ENCODE measurements at places on chromosomes 6 and 20.

DNA sequence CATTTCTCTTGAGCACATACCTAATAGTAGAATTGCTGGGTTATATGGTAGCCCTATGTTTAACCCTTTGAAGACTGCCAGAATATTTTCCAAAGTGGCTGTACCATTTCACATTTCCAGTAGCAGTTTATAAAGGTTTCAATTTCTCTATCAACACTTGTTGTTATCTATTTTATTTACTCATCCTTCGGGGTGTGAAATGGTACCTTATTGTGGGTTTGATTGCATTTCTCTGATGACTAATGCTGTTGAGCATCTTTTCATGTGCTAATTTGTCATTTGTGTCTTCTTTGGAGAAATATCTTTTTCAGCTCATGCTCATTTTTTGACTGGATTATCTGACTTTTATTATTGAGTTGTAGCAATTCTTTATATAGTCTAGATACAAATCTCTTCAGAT lies 5.4 kb downstream of the ENPP4 start:
- no peak for DNase-seq

DNA sequence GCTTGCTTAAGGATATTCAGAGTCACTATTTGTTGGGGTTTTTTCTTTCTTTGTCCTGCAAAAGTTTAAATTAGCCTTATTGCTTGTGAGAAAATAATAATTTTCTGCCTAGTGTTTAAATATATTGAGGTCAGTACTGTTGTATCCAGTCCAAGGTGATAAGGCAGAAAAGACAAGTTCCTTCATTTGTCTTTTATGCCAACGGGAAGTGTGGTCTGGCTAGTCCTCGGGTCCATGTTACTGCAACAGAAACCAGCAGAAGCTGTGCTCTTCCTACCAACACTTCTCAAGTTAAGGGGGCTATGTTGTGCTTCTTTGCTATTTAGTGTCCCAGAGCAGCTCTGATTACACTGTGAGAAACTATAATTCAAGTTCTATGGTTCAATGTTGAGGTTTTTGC lies 301.1 kb downstream of the TBC1D7 start:
- DNase-seq, result no peak

DNA sequence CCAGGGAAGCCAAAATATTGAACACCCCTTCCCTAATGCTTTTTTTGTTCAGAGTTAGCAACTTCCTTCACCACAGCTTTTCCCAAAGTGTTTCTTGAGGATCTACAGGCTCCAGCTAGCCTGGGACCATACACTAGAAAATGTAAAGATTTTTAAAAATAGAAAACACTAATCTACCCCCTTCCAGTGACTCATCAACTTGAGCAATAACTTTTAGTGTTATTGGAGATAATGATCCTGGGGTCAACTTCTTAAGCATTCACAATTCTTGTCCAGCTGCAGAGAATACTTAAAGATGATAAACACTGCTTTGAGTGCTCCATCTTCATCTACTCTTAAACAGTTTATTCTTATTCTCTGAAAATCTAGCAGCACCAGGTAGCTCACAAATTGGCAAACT lies 131.6 kb downstream of the COL9A1 start:
- no peak for DNase-seq

GRCh38 chr6:20038410-20039204 lies 173.7 kb downstream of the MBOAT1 start:
- no peak for DNase-seq

- no peak for DNase-seq
Observed at GRCh38 chr6:20160541-20161283, 51.6 kb downstream of the MBOAT1 start.

- no peak for DNase-seq
Observed at GRCh38 chr6:103405321-103405720, 1454.4 kb downstream of the HACE1 start.

- DNase-seq, result no peak
Observed at GRCh38 chr6:104126315-104127005, 733.3 kb downstream of the HACE1 start.

- no peak for DNase-seq
Observed at GRCh38 chr20:61638802-61639585, 386.9 kb downstream of the CDH4 start.

DNA sequence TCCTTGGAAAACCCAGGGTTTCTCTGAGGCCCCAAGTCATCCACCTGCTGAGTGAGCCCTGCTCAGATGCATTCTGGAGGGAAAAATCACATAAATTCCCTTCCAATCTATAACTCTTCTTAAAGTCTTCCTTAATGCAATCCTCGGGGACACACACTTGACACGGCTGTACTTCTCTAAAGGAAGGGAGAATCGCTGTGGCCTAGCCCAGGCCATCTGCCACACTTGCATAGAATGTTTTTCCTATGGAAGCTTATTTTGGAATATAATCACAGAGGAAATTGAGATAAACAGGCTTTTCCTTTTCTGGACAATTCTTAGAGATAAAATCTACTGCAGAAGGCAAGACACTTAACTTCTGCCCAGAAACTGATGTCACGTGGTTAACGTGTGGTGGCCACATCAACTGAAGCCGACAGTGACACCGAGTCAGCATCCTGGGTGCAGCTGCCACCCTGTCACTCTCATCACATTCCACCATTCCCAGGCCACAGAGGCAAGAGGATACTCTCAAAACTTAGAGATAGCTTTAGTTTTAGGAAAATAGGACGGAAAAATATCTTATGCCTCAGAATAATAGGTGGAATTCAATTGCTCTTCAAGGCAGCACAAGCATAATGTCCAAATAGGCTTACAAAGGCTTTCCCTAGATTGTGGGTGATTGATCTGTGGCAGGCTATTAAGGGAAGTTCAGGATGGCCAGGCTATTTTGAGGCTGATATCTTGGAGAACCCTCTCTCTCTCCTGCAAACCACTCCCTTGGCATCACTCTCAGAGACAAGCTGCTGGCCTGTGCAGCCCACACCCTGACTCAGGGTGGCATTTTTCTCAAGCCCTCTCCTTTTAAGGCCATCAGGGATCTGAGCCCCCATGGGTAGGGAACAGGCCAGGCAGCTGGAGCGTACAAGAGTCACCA lies 29.6 kb downstream of the PSMB1 start:
- DNase-seq, result no peak

DNA sequence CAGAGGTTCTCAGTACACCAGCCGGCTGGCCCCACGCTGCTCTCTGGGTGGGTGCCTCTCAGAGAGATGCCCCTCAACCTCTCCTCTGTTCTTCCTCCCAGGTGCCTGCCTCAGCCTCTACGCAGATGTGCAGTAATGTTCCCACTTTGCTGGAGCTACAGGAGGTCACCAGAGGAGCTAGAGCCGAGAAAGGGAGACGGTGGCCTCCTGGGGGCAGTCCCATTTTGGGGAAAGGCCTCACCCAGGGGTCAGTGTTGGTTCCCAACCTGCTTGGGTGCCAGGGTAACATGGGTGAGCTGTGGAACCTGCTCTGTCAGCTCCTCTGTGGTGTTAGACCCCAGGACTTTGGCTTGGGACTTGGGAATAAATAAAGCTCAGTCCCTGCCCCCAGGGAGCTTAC lies 145.3 kb upstream of the MLN start:
- DNase-seq, result no peak

- no peak for DNase-seq
Observed at GRCh38 chr20:61810738-61811135, 254.9 kb downstream of the TAF4 start.

DNA sequence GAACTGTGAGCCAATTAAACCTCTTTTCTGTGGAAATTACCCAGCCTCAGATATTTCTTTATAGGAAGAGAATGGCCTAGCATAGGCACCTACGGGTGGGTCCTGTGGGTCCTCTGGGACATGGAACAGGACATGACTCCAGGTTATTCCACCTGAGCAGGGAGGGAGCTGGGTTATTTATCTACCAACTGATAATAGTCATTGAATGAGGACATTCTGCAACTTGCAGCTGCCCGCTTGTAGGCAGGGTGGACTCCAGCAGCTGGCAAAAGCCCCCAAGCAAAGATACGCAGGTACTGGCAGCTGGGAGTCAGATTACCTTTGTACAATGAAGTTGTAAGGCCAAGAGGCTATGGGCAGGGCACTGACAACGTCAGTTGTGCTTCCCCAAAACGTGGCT lies 1.4 kb upstream of the BANF2 start:
- DNase-seq, result no peak

DNA sequence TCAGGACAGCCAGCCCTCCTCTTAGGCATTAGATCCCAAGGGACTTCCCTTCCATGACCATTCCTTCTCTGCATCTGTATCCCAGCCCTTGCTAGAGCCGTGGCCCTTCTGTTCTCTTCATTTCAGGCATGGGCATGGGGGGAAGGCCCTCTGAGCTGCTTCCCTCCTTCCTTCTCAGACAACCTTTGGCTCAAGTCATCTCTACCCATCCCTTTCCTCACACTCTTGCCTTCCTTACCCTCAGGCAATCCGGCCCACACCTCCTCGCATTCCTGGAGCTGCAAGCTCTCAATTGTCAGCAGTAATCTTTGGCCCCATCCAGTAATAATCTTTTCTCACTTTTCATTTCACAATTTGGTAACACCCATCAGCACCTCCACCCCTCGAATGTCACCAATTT lies 426.9 kb upstream of the JARID2 start:
- DNase-seq, result no peak

- DNase-seq, result no peak
Observed at GRCh38 chr20:22841846-22842245, 193.3 kb upstream of the SSTR4 start.

GRCh38 chr20:14829906-14830305 lies 492.5 kb upstream of the FLRT3 start:
- no peak for DNase-seq

- no peak for DNase-seq
Observed at GRCh38 chr6:18242062-18242851, 22.1 kb downstream of the DEK start.

GRCh38 chr20:8964959-8965562 lies 103.8 kb upstream of the PLCB4 start:
- DNase-seq, result no peak

DNA sequence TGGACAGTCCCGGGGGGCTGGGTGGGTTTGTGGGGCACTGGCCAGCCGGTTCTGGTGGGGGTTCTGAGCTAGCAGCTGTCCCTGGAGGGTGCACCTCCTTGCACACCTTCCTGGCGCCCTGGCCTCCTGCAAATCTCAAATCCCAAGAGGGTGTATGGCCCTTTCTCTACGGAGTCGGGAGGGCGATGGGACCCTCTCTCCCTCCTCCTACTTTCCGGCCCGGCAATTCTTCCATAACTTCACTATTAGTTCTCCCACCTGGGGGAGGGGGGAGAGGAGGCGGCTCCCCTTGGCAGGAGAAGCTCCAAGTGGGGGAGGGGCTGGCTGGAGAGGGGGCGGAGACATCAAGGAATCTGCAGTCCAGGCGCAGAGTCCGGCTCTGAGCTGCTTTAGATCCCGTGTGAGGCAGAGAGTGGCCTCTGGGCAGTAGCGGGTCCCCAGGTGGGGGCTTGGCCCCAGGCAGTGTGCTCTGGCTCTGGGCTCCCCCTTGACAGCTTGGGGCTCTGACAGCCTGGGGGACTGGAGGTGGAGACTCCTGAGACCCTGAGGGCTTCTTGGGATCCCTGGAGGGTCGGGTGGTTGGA lies 1.4 kb upstream of the LAMA5 start:
- no peak for DNase-seq

DNA sequence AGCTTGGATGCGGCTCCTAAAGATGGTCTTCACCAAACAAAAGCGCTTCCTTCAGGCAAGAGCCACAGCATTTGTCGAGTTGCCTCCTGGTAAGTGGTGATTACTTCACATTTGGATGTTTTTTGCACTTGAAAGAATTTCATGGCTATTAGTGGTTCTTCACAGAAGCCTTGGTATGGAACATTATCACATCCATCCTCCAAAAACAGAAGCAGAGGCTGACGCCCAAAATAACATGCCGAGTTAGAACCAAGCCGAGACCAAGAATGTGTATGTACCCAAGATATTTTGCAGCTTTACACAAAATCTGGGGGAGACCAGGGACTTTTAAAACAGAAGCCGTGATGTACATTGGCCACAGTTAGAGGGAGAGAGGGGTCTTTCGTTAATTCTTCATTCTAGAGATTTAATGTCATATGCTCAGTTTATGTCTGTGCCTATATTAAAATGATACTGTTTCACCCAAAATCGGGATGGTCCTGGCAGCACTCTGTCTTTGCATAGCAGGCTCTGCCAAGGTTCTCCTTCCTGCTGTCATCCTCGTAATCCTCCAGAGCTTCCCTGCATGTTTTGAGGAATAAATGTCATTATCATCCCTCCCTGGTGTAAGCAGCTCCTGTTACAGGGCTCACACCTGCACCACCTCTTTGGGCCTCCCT lies 109.3 kb downstream of the TMEM242 start:
- no peak for DNase-seq

DNA sequence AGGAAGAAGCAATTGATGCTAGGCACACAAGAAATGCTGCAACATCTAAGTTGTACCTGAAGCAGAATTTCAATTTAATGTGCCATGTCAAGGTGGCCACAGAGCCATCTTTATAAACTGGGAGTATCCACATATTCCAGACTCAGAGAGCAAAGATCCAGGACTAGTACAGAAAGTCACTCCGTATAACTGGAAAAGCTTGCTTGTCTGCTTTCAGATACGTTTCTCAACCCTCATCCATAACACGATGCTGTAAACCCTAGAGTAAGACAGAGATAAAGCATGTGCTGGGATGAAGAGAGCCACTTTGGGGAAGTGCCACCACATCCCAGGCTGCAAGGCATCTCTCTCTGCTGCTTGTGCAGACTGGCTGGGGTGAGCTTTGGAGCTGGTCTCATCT lies 134.7 kb downstream of the PACRG start:
- DNase-seq, result no peak

GRCh38 chr6:129653746-129654145 lies 56.2 kb downstream of the ARHGAP18 start:
- no peak for DNase-seq

GRCh38 chr6:83893024-83893423 lies 33.5 kb downstream of the CYB5R4 start:
- no peak for DNase-seq

DNA sequence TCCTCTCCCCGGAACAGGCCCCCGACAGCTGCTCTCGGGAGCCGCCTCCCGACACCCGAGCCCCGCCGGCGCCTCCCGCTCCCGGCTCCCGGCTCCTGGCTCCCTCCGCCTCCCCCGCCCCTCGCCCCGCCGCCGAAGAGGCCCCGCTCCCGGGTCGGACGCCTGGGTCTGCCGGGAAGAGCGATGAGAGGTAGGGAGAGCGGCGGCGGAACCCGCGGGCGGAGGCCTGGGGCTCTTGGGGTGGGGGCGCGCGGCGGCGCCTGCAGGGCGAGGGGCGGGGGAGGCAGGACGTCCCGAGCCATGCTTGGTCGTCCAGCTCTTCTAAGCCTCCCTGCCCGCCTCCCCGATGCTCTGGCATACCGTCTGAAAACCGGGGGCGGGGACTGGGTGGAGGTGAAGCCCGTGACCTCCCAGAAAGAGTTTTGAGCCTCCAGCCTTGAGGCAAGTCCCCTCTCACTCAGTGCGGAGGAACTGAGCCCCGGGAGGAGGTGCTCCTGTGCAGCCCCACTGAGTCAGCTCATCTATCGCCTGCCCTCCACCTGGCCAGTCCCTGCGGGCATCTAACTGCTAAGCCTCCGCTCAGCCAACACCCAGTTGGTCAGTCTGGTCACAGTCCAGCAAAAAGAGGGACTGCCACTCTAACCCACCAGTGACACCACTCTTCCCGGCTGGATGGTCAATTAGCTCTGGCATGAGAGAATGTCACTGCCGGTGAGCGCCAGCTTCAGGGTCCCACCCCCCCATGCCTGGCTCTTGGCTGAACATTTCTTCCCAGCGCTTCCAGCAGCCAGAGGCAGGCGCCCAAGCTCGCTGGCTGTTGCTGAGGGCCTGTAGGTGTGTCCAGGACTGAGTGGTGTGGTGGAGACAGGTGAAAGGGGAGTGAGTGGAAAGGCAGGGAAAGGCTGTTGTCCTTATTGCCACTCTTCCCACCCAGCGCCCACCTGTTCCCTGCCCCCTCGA lies 482 bp downstream of the DDR1 start:
- peak; percentile 69 for DNase-seq

Data from activated CD4-positive, alpha-beta T cell treated with anti-CD3 and anti-CD28 coated beads, Interleukin-2, amount 50 U/mL, for 48 hours (primary cell).